ENCODE measurements at places on chromosomes 12 and 14.

GRCh38 chr12:97308576-97309198 lies 153.9 kb upstream of the RMST start:
- no peaks in the 10 kb centered on the region for H3K4me1 ChIP-seq
- no peak overlapping the region for H3K27ac ChIP-seq
- no peak overlapping the region for H3K4me3 ChIP-seq
- H3K27me3 ChIP-seq, result no peaks in the 10 kb centered on the region

DNA sequence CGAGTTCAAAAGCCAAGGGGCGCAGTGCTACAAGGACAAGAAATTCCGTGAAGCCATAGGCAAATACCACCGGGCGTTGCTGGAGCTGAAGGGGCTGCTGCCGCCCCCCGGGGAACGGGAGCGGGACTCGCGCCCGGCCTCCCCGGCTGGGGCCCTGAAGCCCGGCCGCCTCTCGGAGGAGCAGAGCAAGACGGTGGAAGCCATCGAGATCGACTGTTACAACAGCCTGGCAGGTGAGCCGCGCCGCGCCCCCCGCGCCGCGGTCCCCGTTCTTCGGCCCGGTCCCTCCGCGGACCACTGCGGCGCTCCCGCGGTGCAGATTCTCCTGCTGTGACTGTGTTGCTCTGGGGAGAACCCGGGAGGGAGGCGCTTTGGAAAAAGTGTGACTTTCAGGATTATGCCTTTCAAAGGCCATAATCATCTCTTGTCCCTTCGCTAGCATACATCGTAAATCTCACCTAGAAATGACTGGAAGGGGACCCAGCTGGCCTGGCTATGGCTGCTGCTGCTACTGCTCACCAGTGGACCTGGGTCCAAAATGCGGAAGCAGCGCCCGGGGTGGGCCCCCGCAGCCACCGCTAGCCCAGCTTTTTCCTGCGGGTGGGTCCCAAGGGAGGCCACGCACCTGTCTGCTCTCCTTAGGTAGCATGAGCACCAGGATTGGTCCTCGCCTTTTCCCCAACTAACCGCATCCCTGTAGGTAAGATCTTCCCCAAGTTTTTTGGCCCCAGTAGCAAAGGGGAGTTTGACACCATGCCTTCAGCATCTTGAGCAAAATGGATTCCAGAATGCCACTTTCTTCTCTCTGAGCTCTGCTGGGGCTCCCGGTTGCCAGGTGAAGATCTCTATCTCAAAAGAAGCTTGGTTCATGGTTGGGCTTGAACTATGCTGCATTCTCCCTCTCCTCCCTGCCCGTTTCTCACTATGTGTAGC lies 853 bp downstream of the TTC9 start:
- no peaks in the 10 kb centered on the region for H3K36me3 ChIP-seq
- ATAC-seq, result peak; percentile 10
- peak overlapping the region; percentile 45 for H3K4me3 ChIP-seq
- peaks cover 25% of the 10 kb centered on the region for H3K4me1 ChIP-seq
- no peak overlapping the region for H3K27ac ChIP-seq
- H3K27me3 ChIP-seq, result peaks cover 55% of the 10 kb centered on the region

GRCh38 chr14:97185186-97185585 lies 388.0 kb downstream of the VRK1 start:
- no peak for ATAC-seq
- peaks cover 22% of the 10 kb centered on the region for H3K27me3 ChIP-seq
- no peak overlapping the region for H3K4me3 ChIP-seq
- H3K36me3 ChIP-seq, result no peaks in the 10 kb centered on the region
- H3K4me1 ChIP-seq, result no peaks in the 10 kb centered on the region

DNA sequence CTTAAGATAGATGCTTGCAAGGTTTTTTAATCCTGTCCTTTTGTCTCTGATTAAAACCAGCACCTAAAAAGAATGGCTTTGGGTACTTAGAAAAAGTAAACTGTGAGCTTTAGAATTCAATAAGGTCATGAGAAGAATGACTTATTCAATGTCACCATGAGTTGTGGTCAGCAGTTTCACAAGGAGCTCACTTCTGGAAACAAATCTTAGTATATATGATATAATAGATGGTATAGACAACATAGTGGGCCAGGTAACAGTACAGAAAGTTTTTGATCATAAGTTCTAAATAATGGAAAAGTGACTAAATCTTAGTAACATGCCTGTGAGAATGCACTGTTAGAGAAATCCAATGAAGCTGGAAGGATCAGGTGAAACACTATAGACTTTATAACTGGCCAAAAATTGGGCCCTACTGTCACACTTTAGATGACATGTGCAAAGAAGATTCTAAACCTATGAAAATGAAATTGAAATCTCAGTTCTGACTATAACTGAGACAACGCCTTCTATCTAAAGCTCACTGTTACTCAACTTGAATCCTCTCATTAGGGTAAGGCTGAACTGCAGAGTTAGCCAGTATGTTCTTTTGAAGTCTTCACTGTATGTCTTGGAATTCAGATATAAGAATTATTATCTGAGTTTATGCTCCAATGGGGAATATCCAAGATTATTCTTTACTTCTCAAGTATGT lies 42.4 kb upstream of the RAD51AP1 start:
- H3K4me3 ChIP-seq, result no peak overlapping the region
- H3K4me1 ChIP-seq, result no peaks in the 10 kb centered on the region
- no peak overlapping the region for H3K27ac ChIP-seq

DNA sequence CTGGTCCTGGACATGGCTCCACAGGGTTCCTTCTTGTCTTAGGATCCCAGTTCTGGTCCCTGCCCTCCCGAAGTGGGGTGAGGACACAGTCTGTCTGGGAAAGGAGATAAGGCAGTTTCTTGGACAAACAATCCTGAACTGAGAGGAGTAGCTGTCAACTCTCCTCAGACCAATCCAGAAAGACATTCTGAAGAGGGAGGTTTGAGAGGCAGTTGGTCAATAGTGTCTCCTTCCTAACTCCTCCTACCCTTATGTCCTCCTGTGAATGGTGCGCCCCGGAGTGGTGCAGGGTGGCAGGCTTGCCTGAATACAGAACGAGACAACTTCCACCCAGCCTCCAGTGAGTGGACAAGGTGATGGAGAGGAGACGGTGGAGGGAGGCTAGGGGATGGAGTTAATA lies 15.4 kb upstream of the ASIC1 start:
- H3K27ac ChIP-seq, result no peak overlapping the region
- H3K4me1 ChIP-seq, result no peaks in the 10 kb centered on the region
- ATAC-seq, result no peak
- H3K27me3 ChIP-seq, result no peaks in the 10 kb centered on the region
- H3K4me3 ChIP-seq, result no peak overlapping the region

DNA sequence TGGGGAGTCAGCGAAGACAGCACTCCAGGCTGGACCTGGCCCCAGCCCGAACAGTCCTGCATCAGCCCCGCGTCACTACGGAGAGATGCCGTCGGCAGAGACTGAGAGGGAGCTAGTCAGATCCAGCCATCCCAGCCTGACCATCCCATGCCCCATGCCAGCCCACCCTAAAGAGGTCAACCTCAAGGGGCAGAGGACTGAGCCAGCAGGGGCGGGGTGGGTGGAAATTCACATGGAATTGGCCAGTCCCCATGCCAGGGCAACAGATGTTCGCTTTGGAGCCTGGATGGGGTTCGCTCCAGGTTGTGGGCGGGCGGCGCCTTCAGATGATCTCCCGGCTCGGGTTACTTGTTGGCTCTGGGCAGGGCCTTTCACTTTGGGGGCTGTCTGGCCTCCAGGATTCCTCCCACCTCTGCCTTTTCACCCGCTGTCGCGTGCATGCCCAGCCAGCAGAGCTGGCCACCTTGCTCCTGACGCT lies 154.3 kb downstream of the TSPAN9 start:
- H3K27ac ChIP-seq, result no peak overlapping the region
- no peak for ATAC-seq
- H3K27me3 ChIP-seq, result no peaks in the 10 kb centered on the region
- no peaks in the 10 kb centered on the region for H3K36me3 ChIP-seq
- no peak overlapping the region for H3K4me3 ChIP-seq
- peaks cover 6% of the 10 kb centered on the region for H3K4me1 ChIP-seq

GRCh38 chr14:90805662-90806540 lies 10.3 kb downstream of the TTC7B start:
- H3K27me3 ChIP-seq, result no peaks in the 10 kb centered on the region
- no peak overlapping the region for H3K4me3 ChIP-seq
- H3K4me1 ChIP-seq, result peaks cover 3% of the 10 kb centered on the region

DNA sequence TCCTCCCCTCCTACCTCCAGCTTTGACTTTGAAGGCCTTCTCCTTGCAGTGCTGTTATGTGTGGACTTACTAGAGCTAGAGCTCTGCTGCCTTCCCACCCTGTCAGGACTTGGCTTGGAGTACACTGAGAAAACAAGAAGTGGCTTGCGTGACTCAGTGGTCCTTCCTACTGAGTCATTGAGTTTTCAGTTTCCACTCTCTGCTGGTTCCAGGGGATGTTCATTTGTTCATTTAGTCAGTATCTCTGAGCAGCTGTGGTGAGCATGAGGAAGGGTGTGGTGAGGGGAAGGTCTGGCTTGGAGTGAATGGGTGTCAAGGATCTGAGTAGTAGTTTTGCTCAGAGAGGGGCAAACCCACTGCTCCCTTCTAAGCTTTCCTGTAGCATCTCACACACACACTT lies 17.2 kb upstream of the ELK3 start:
- no peaks in the 10 kb centered on the region for H3K4me1 ChIP-seq
- ATAC-seq, result no peak
- no peaks in the 10 kb centered on the region for H3K36me3 ChIP-seq
- H3K27me3 ChIP-seq, result no peaks in the 10 kb centered on the region

DNA sequence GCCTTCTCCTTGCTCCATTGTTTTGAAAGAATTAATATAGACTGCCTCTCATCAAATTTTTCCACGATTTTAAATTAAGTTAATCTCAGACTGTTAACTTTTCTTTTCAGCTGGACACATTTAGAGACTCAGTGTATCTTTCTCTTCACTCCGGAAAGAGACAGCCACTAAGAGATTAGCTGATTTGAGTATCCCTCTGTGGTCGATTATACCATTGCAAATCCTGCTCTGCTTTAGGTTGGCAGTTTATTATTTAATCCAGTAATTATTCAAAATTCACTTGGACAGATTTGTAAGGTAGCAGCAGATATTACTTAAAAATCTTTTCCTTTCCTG lies 588 bp upstream of the TWF1 start:
- H3K36me3 ChIP-seq, result no peaks in the 10 kb centered on the region
- peak overlapping the region; percentile 83 for H3K4me3 ChIP-seq
- ATAC-seq, result no peak

DNA sequence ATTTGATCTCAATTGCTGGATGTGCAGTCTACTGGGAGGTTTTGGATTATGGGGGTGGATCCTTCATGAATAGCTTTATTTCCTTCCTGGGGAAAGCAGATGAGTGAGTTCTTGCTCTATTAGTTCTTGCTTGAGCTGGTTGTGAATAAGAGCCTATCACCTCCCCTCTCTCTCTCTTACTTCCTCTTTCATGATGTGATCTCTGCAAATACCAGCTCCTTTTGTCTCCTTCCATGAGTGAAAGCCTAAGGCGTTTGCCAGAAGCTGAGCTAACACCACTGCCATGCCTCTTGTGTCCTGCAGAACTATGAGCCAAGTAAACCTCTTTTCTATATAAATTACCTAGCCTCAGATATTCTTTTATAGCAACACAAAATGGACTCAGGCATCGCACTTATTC lies 302.7 kb downstream of the CCER1 start:
- no peaks in the 10 kb centered on the region for H3K36me3 ChIP-seq
- no peaks in the 10 kb centered on the region for H3K4me1 ChIP-seq
- no peak overlapping the region for H3K4me3 ChIP-seq
- no peaks in the 10 kb centered on the region for H3K27me3 ChIP-seq
- no peak overlapping the region for H3K27ac ChIP-seq
- no peak for ATAC-seq

GRCh38 chr12:107894589-107894988 lies 120.1 kb downstream of the ASCL4 start:
- H3K36me3 ChIP-seq, result no peaks in the 10 kb centered on the region
- no peak overlapping the region for H3K4me3 ChIP-seq
- H3K4me1 ChIP-seq, result no peaks in the 10 kb centered on the region
- H3K27ac ChIP-seq, result no peak overlapping the region
- peaks cover 7% of the 10 kb centered on the region for H3K27me3 ChIP-seq

DNA sequence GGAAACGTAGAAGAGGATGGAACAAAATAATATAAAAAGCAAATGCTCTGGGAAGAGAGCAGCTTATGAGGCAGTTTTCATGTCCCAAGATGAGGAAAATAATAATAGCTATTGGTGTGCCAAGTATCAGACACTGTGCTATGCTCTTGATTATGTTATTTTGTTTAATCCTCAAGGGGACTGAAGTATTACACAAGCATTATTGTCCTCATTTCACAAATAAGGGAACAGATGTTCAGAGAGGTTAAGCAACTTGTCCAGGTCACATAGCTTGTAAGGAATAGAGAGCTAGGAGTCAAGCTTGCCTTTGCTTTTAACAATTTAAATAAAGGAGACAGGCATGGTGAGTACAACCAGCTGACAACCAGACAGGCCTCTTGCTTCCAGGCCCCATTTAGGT lies 26.9 kb upstream of the LTBP2 start:
- ATAC-seq, result peak; percentile 83
- no peak overlapping the region for H3K4me3 ChIP-seq
- H3K27me3 ChIP-seq, result peaks cover 36% of the 10 kb centered on the region
- no peak overlapping the region for H3K27ac ChIP-seq
- H3K4me1 ChIP-seq, result peaks cover 7% of the 10 kb centered on the region

DNA sequence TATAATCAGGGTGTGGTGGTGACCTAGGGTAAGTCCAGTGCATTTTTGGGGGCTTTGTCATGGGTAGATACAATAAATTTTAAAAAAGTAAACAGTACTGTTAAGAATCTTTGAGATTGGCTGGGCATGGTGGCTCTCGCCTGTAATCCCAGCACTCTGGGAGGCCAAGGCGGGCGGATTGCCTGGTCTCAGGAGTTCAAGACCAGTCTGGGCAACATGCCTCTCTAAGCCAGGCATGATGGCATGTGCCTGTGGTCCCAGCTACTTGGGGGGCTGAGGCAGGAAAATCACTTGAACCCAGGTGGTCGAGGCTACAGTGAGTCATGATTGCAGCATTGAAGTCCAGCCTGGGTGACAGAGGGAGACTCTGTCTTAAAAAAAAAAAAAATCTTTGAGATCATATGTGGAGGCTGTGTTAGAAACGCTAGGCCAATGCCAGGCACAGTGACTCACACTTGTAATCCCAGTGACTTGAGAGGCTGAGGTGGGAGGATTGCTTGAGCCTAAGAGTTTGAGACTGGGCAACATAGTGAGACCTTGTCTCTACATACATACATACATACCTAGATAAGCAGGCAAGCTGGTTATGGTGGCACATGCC lies 67.7 kb downstream of the PRKCH start:
- no peak for ATAC-seq
- no peaks in the 10 kb centered on the region for H3K36me3 ChIP-seq
- peaks cover 5% of the 10 kb centered on the region for H3K27me3 ChIP-seq
- no peak overlapping the region for H3K4me3 ChIP-seq
- H3K4me1 ChIP-seq, result no peaks in the 10 kb centered on the region

Data from gastroesophageal sphincter (tissue), 4 donors.